KBM-7 (cell line): ENCODE measurements at places on chromosomes 5 and 9.

GRCh38 chr9:78236551-78236910, 656 bp downstream of the CEP78 start:
- no peak for DNase-seq

DNA sequence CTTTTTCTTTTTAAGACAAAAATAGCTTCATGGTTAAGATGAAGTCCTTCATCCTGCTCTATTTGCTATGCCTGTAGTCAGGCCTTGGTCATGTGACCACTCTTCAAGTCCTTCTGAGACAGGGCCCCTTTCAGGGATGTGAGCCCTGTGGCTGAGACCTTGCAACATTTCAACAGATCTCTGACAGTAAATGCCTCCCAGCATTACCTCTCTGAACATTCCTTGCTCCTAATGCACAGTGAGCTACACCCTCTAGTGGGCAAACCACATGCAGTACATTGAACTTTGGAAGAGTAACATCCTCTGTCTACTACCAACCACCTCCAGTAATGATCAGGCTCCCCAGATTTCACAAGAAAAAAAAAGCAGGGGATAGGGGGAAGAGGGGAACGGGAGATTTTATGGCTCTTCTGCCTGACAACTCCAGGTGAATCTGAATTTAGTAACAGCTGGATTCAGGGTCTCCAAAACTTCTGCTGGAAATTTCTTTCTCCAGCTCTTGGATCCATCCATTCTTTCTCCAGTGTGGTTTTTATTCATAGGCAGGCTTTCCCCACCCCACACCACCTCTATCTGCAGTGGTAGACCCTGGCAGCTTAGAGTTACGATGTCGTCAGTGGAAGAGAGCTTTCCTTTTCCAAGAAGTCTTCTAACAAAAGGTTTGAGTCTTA, 8.9 kb upstream of the FBXO38 start:
- DNase-seq = peak; percentile 40

DNA sequence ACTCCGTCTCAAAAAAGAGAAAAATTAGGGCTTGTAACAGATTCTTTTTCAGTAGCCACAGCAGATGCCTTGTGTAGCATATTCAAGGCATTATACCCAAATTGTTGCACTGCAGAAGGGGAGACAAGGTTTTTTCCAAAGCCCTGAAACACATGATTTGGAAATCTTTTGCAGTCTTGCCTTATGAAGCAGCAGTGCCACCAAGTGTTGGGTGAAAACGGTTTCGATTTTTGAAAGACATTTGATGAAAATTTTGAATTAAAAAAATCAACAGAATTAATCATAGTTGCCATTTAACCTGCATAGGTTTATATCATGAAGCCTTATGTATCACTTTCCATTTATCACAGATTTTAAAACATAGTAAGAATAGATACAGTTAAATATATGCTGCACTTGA, 479.5 kb downstream of the TAF11L14 start:
- DNase-seq = no peak

GRCh38 chr9:99544526-99544925, 277.2 kb upstream of the NR4A3 start:
- no peak for DNase-seq

- DNase-seq = no peak
These were observed 29.6 kb upstream of the ASTN2 start for GRCh38 chr9:117444501-117444900.

GRCh38 chr9:11086561-11086960, 473.8 kb upstream of the PTPRD start:
- DNase-seq = no peak

GRCh38 chr9:114676901-114677300, 5.1 kb downstream of the TEX48 start:
- DNase-seq = no peak

GRCh38 chr9:95003689-95004410, 277.4 kb downstream of the AOPEP start:
- DNase-seq = peak; percentile 45

DNA sequence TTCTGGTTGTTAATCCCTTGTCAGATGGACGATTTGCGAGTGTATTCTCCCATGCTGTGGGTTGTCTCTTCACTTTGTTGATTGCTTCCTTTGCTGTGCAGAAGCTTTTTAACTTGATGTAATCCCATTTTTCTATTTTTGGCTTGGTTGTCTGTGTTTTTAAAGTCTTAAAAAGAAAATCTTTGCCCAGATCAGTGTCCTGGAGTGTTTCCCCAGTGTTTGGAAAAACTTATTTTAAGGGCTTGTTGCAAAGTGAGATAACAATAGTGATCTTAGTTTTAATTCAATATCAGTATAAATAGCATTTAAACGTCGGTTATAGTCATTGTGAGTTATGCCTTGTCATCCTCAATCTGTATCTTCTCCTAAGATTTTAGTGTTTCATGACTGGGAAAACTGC, 329.5 kb downstream of the CCDC171 start:
- DNase-seq = no peak

GRCh38 chr9:106172265-106172664, 477.9 kb downstream of the TMEM38B start:
- no peak for DNase-seq

GRCh38 chr5:125863579-125863978, 559.6 kb upstream of the GRAMD2B start:
- DNase-seq = no peak

DNA sequence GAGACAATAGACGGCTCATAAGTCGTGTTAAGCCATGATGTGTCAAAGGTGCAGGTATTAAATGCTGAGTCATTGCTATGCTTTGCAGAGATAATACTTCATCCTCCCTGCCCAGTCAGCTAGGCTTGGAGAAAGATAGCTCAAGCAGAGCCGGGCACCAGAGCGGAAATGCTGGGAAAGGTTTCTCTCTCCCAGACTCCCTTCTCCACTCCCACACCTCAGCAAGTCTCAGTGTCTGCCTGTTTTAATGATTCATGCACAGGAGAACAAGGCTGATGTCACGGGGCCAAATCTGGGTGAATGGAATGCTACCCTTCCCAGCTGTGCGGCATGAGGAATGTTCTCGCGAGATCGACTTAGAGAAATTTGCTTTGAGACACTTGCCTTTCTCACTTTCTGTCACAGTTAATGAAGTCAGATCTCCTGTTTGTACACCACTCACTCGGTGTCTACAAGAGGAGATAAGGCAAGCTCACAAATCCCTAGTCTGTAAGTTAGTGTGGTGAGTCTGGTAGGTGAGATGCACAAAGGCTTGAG, 204.4 kb downstream of the EFNA5 start:
- no peak for DNase-seq

GRCh38 chr9:2688636-2689035, 28.7 kb upstream of the KCNV2 start:
- no peak for DNase-seq

- no peak for DNase-seq
These were observed 80.0 kb downstream of the SYK start for GRCh38 chr9:90881648-90882047.

GRCh38 chr9:122442568-122442967, 35.2 kb downstream of the OR1J1 start:
- no peak for DNase-seq

DNA sequence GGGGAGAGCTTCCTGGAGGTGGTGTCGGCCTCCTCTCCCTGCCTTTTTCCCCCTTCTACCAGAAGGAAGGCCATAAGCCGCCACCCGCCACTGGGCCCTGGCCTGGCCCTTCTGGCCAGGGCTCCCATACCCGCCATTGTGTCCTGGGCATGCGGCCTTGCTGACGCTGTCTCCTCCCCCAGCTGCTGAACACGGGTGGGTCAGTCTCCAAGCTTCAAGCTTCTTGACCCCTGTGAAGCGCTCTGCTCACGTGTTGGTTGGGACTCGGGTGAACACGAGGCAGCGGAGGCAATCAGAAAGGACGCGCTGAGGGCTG, 24.2 kb upstream of the UBAC1 start:
- no peak for DNase-seq

DNA sequence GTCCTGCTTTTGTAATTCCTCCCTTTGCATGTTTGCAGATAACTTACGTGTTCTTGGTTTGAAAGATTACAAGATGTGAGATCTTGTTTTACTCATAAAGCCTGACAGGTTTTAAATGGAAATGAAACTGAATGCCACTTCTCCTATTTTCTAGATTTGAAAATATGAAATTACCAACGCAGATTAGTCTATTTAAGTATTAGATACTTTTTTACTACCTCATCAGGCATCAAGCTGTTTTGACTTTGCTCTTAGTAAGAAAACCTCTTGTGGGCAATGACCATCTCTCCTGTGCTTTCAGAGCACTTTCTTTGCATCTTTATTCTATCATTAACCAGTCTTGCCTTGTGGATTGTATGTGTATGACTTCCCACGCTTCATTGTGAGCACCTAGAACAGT, 3.5 kb downstream of the DMXL1 start:
- DNase-seq = no peak

DNA sequence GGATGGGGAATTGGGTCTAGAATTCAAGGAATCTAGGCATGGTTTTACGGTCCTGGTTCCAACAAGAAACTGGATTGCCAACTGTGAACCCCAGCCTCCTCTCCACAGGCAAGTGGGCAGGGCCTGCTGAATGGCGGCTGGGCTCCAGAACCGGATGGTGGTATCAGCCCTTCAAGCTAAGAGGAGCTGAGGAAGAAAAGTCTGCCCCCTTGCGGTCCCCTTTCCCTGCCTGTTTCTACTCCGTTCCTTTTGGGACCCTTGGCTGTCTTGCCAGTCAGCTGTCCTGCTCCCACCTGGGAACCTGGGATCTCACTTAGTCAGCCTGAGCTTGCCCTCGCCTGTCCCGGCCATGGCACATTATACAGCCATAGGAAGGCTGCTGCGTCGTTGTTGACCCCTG, 234.4 kb upstream of the DAPK1 start:
- no peak for DNase-seq

DNA sequence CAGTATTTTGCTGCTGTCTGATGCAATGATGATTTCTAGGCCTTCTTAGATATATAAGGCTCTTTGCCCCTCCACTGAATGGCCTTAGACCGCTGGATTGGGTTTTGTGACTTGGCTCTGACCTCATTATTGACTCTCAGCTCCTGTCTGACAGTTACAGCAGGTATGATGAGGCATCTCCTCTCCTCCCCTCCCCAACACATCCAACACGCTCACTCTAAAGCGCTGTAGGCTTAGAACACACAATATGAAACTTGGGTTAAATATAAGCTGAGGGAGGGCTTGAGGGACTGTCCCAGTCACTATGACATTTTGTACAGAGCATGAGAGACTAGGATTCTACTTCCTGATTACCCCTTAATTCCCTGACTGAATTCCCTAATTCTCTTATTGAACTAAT, 18.8 kb upstream of the CER1 start:
- no peak for DNase-seq

DNA sequence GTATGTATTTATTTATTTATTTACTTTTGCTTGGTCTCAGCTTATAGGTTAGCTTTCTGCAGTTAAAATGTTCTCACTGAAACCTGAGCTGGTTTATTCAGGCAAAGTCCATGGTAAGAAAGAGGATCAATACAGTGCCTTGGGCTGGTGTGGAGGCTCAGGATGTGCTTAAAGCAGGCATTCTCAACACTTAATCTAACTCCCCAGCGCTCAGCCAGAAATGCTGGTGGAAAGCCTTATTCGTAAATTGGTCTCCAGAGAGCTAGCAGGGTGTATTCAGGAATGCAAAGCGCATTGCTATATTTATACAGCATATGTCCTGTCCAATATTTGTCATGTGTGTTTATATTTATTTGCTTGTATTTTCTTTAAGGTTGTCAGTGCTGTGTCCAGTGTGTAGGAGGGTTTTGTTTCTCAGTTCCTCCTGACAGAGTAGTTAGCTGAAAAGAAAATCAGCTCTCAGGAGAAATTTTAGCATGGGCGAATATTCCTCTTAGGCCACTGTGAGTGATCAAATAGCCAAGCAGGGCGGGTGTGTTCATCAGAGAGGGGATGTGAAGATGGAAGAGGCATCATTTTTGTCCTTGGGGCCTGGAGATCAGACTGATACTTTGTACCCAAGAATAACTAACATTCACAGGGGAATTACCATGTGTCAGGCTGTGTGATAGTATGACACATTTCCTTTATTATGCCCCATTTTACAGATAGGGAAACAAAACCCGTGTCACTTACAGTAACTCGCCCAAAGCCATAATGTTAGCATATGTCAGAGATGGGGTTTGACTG, 65.8 kb downstream of the DOCK2 start:
- DNase-seq = no peak

DNA sequence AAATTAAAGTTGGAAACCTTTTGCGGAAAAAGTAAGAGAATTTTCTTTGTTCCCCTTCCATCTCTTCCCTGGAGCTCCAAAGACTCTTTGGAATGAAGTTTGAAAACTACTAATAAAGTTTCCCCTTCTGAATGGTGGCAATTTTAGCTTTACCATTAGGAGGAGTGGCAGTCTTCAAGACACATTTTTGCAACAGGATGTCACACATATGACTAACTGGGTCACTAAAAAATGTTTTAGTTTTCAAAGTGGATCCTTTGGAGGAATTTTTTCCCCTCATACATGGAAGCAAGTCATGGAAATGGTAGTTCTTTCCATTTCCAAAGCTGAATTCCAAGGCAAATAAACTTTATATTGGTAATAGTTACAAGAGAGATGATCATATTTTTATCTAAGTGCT, 15.6 kb downstream of the FBXO4 start:
- DNase-seq = no peak

DNA sequence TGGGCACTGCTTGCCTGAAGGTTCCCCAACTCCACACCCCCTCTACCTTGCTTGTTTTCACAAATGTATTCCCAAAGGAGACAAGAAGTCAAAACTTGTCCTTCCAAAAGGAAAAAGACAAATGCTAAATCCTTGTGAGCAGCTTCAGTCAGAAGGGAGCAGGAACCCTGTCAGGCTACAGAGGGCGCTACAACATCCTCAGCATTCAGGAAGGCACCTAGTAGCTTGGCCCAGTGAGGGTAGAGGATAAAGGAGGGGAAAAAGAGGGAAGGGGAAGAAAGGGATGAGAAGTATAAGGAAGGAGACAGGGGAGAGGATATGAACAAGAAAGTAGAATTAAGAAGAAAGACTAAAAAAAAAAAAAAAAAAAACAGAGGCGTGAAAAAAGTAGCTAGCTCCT, 97.5 kb downstream of the MLLT3 start:
- DNase-seq = peak; percentile 28

GRCh38 chr5:83345423-83345822, 126.1 kb upstream of the VCAN start:
- no peak for DNase-seq

DNA sequence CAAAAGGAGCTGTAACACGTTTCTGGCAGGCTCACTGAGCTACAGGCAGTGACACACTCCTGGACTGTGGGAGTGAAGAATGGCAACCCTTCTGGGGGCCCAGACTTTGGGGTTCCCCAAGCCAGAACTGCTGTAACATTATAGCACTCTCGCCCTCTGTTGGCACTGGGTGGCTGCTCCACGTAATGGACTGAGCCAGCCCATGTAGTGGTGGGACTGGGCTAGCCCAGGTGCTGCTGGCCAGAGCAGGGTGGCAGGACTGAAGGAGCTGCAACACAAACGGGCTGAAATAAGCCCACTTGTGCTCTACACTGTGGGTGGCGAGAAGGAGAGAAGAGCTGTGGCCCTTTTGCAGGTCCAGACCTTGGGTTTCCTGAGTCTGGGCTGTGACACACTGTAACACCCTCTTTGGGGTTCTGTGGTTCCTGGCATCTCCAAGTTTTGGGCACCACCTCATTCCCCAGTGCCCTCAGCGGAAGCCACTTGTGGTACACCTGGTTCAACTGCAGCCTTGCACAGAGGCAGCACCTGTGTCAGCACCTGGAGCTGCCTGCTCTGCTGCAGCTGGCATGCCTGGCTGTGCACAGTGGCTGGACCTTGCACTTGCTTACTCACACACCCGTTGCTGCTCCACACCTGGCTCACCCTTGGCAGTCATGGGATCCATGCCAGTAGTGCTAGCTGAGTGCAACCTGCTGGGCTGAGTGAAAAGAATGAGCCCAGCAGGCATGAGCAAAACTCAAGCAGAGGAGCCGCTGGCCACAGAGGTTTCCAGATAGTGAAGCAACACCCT, 95.0 kb upstream of the PRR16 start:
- no peak for DNase-seq

- no peak for DNase-seq
These were observed 35.0 kb upstream of the SLC6A3 start for GRCh38 chr5:1480217-1480616.
